ENCODE measurements at places on chromosomes 12 and 14.

DNA sequence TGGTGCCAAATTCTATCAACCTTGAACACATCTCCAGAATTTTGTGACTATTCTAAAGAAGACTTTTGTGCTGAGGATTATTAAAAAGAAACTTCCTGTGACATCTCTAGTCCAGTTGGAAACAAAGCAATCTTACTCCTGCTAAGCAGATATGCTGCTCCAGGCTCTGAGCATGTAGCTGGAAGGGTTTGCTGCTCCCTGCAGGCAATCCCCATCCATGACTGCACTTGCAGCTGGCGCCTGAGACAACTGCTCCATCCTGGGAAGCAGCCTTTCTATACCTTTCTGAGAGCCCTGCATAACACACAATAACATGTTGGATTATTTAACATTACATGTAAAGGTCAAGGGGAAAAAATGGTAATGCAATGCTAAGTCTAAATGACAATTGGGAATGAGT, 105.1 kb downstream of the NDUFA12 start:
- no peak for DNase-seq

GRCh38 chr12:109169686-109170085, 53.3 kb downstream of the ACACB start:
- no peak for DNase-seq

- DNase-seq: no peak
Observed at GRCh38 chr12:64585104-64585503, 25.2 kb upstream of the RASSF3 start.

GRCh38 chr14:72646861-72647528, 246.9 kb downstream of the DPF3 start:
- DNase-seq: no peak

DNA sequence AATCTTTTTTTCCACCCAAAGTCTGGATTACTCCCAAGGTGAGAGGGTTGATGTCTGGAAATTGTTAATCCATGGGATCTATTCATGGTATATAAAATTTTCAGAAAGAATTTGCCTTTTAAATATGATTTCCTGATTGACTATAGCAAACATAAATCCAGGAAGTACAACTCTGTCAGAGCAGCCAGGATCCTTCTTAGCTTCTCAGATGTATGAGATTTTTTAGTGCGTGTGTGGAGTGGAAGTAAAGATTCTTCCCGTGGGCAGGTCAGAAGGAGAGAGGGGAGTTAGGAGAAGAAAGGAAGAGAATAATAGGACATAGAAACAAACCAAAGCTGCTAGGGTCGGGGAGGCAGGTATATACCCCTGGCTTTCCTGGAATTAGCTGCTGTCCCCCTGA, 159.3 kb downstream of the FBXL14 start:
- no peak for DNase-seq

DNA sequence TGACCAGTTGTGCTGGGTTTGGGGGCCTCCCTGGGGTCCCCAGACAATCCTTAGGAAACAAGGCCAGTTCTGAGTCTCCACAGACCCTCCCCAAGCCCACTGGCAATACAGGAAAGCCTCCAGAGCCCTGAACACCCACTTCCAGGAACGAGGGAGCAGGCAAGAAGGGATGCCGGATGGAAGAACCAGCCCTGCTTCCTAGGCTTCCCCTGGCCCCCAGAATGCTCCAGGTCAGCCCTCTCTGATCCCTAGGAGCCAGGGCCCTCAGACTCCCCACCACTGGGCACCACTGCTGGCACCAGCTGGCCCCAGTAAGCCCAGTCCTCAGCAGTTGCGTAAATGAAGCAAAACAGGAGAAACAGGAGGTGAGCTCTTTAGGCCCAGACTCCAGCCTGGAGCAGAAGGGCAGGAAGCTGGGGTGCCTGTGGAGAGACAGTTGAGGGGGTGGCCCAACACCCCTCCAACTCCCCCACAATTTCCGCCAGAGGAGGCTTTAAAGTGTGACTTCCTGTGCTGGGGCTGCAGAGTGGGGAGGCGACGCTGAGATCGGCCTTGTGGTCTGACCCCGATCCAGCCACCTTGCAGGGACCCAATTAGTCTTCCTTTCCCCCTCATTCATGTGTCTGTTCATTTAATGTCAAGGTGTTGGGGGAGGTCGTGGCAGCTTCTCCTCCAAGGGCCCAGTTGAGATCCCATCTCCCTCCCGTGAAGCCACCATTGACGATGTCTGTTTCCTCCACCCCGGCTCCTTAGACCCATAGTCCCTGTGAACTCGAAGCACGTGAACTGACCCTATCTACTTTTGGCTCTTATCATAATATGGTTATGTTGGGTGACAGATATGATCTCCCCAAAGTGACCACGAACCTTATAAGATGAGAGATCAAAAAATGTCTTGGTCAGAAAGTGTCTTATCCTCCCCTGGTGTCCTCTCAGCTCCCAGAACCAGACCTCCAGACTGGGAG, 4.7 kb downstream of the TNFRSF1A start:
- DNase-seq: no peak

DNA sequence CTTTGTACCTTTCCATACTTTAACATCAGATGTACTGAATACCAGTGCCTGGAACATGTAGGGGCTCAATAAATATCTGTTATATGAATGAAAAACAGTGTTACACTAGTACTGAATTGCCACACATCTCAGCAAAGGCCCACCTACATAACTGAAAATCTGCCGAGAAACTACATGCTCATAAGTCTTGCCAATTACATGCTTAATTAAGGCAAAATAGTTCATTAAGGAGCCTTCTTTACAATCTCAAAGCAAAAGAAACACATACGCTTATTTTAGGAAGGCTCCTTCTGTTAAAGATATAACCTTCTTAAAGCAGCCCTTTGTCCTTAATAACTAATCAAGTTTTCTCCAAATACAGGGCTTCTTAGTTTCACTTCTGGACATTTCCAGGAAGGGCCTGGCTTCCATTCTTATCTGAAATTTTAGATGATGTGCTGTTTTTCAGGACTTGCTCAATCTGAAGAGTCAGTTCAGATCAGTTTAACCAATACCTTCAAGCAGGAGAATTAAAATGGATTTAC, 11.5 kb downstream of the LIMA1 start:
- no peak for DNase-seq

Measured in stimulated activated naive CD8-positive, alpha-beta T cell treated with anti-CD3 and anti-CD28 coated beads, Interleukin-15, amount 100 ng/mL, for 72 hours (primary cell).